D721Med (cell line): ENCODE measurements at places on chromosomes 6 and 20.

GRCh38 chr20:20966171-20966570, 140.0 kb downstream of the LINC00237 start:
- DNase-seq = no peak

GRCh38 chr6:43120944-43121913, 45.1 kb downstream of the PTK7 start:
- no peak for DNase-seq

DNA sequence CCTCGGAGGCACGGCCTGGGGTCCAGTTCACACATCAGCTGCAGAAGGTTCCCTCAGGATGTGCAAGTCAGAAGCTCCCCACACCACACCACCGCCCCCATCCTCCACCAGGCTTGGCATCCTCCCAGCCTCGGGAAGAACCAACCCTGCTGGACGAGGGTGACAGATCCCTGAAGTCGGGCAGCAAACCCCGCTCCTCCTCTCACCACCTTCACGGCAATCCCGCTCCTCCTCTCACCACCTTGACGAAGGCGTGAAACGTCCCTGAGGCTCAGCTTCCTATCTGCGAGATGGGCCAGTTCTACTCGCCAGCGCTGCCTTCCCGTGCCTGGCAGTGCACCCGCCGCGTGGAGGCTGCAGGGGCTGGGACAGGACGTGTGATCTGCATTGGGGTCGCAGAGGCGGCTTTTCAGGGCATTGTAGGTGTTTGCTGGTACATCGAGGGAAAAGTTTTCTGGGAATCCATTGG, 327.0 kb downstream of the TAF4 start:
- no peak for DNase-seq

- DNase-seq = no peak
These were observed at the start of gene BCL2L1 for GRCh38 chr20:31722257-31723068. Gene BCL2L1 (minus strand): TSS chr20:31722868. CDS start chr20:31722218, 650 bp downstream.

- no peak for DNase-seq
These were observed 49.9 kb downstream of the TGM2 start for GRCh38 chr20:38115205-38115604.

- DNase-seq = no peak
These were observed 887 bp upstream of the NSFL1C start for GRCh38 chr20:1467355-1468116.

- no peak for DNase-seq
These were observed 2.3 kb upstream of the BMP6 start for GRCh38 chr6:7723554-7723953.

GRCh38 chr6:41503827-41504465, 42.2 kb upstream of the FOXP4 start:
- no peak for DNase-seq

DNA sequence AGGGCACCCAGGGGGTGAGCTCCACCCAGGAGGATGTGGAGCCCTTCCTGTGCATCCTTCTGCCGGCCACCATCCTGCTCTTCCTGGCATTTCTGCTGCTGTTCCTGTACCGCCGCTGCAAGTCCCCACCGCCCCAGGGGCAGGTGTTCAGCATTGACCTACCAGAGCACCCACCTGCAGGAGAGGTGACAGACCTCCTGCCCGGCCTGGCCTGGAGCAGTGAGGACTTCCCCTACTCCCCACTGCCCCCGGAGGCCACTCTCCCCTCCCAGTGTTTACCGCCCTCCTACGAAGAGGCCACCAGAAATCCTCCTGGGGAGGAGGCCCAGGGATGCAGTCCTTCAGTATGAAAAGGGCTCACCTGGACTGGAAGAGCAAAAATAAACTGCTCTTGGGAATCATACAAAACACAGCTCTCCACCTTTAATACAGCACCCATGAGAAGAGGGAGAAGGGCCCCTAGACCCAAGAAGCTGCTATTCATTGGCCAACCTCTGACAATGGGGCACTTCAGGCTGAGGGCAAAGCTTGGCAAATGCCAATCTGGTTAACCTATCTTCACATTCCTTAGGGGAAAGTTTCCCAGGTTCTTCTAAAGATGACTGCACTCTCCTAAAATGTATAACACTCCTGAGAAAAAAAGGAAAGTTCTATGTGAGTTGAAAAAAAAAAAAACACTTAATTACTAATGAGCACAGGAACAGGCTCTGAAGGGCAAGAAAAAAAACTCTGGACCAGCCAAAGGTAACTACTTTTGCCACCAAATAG, 5.0 kb downstream of the SMIM28 start:
- no peak for DNase-seq

GRCh38 chr20:31710423-31711108, 12.1 kb downstream of the BCL2L1 start:
- DNase-seq = no peak

DNA sequence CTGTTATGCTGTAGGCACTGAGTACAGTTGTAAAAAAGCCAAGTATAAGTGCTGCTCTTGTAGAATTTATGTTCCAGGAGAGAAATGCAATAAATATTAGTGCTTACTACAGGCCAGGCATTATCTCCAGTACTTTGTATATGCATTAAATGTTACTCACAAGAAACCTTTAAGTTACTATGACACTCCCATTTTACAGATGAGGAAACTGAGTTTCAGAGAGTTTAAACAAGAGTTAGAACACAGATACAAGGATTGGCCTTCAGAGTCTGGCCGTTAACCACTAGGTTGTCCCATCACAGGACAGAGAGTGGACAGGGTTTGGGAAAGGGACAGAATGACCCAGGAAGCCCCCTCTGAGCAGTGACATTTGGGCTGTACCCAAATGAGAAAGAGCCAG, 274.4 kb downstream of the ZNF217 start:
- DNase-seq = no peak

DNA sequence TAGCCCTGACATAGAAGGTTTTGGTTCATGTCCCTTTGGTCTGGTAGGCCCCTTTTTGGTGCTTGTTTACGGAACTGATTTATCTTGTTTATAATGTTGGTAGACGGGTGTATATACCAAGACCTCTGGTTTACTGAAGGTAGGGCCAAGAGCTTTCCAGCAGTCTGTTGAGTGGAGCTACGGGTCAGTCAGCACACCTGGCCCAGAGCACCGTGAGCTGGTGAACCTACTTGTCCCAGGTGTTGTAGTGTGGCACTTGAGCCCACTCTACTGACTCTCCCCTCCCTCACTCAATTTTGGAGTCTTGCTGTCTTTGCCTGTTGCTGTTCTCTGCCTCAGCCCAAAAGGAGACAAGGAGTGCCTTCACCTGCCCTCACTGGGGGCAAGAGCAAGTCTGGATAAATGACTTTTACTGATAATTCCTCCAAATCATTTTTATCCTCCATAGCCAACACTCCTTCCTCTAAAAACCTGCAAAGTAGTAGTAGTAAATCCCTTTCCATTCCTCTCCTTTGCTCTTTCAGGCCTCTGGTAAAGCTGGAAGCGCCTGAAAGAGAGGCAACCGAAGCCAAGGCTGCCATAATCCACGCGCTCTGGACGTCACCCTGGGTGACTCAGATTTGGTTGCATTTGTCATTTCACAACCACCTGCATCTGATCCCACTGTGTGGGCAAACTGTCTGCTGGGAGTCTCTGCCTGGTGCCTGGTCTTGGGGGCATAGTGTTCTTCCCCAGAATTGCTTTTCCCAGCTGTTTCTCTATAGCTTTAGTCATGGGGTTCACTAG, 22.2 kb downstream of the RREB1 start:
- DNase-seq = no peak

GRCh38 chr6:38170666-38171355, 351.3 kb downstream of the ZFAND3 start:
- DNase-seq = no peak

DNA sequence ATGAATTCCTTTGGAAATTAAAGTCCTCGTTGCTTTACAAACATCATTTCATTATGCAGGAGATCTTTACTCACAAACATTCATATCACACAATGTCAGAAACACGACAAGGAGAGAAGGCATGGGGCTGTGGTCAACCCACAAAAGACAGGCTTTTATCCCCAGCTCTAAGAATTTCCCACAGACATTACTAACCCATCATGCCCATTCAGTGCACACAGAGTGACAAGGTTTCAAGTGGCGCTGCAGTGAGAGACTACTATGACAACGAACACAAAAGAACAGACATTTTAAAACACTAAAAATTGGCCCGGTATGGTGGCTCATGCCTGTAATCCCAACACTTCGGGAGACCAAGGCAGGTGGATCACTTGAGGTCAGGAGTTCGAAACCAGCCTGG, 579.8 kb upstream of the AGPAT4 start:
- no peak for DNase-seq

- no peak for DNase-seq
These were observed 6.1 kb downstream of the GMPR start for GRCh38 chr6:16244446-16244845.

GRCh38 chr20:41415191-41415590, 48.6 kb upstream of the EMILIN3 start:
- DNase-seq = no peak

GRCh38 chr6:89368107-89368506, 15.6 kb upstream of the UBE2J1 start:
- DNase-seq = no peak

DNA sequence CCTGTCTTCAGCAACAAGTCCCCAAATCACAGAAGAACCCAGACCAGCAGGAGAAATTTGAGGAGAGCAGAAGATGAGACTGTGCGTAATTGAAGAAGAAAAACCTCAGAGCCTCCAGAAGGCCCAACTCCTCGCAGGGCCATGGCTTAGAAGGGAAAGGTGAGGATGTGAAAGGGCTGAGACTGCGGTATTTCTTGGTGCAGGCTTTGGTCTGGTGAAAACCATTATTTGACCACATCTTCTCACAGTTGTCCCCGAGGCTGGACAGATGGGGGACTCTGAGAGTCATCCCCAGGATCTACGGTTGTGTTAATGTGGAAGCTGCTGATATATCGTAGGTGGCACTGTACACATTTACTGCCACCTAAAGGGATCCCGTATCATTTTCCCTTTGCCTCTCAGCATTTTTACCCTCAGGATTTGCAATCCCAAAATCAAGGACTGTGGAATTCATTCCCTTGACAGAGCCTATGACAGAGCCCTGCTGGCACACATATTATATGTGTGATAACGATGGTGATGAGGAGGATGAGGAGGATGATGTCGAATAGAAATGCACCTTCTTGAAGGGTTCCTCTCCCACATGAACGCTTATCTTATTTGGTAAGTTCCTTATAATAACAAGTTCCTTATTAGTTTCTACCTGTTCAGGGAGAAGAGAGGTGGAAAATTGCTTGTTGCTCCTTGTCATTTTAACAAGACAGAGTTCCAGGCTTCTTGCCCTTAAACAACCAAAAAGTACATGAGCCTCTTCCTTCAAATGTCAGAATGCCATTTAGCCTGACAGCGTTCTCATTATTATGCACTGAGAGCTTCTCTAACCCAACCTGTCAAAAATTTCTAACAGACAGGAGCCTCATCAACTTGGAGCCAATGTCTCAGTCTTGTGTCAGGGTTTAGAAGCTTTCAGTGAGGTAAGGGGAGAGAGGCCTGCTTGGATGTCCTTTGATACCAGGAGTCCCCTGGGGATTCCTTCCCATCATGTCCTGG, 135.8 kb downstream of the PXDC1 start:
- no peak for DNase-seq

- DNase-seq = no peak
These were observed 18.5 kb downstream of the VSTM2L start for GRCh38 chr20:37921341-37921929.

DNA sequence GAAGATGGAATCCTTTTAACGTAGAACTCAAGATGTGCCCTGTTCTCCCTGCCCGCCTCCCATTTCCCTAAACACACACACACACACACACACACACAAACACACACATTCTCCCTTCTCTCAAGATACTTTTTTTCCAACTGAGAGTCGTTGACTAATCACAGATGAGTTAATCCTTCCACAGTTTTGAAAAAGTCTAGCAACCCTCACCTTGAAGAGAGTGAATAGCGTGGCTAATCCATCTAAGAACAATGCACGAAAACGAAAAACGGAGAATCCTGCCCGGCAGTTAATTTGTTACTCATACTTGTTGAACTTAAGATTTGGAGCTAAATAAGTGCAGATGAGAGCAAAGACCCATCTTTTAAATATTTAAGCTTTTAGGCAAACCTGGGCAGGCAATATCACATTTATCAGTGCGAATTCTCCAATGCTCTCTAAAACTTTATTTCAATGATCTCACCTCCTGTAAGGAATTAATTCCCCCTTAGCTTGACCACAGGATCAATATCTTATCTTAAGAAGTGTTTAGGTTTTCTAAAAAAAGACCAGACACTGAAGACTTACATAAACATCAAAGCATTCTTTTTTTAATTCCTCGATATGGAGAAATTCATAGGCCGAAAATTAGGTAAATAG, 1.1 kb downstream of the AGPAT4 start:
- no peak for DNase-seq

DNA sequence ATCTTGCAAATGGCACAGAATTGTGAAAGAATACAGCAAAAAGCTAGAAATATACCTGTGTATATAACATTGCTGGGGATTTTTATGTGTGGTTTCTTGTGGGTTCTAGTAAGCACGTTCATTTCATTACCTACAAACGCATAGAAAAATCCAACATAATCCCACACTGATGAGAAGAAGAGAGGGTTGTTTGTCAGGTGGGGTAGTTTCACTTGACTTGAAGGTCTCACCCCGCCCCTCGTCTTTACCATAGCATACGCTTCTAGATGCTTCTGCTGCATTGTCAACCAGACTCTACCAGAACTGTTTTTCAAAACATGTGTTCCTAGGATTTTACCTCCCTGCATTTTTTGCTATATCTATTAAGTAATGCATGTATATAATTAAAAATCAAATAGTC, 284.1 kb upstream of the TAB2 start:
- DNase-seq = no peak

DNA sequence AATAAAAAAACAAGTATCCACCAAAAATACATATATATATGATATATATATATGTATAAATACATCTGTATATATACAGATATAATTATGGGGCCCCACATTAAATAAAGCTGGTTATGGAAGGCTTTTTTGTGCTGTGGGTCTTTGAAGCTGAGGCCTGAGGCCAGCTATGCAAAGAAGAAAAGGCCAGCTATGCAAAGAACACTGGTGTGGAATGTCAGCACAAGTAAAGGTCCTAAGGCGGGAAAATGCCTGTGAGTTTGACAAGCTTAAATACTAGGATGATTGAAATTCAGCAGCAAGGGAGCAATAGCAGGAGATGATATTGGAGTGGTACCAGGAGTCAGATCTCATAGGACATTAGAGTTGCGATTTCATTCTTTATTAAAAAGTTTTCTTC, 25.2 kb downstream of the ADGRF1 start:
- DNase-seq = no peak

DNA sequence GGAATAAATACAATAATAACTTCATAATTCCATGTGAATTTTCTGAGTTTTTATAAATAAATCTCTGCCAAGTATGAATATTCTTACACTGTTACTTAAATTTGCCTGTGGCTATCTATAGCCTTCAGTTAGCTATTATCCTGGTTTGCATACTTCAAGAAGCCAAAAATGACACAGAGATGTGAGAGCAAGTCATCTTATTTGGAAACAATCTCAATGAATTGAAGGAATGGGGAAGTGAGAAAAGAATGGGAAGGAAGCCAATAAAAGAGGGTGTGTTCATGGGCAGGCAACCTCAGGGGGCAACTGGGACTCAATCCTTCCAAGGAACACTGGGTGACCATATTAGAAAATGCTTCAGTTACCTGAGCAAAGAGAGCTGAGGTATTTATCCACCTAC, 9.9 kb downstream of the HAO1 start:
- no peak for DNase-seq
